ENCODE measurements at places on chromosomes 7 and 10. TPM values are rescaled to one million over a fixed set of nuclear protein-coding genes. Genes with fewer than 3 reads are reported as not detected.

The CLDN3 gene
- 0.05 TPM for polyA plus RNA-seq

The CDK1 gene
- 20.8 TPM for polyA plus RNA-seq

The SLC26A3 gene
- not detected for polyA plus RNA-seq

The ZFAND4 gene
- polyA plus RNA-seq, result 2.1 TPM

The STEAP1 gene
- polyA plus RNA-seq, result 23.4 TPM

The PIK3CG gene
- polyA plus RNA-seq, result not detected

The KNDC1 gene
- polyA plus RNA-seq, result 1.4 TPM

The CABCOCO1 gene
- polyA plus RNA-seq, result 0.94 TPM

The HOXA9 gene
- polyA plus RNA-seq, result not detected

The CALHM3 gene
- polyA plus RNA-seq, result not detected

The ASB15 gene
- polyA plus RNA-seq, result not detected

The FXYD4 gene
- polyA plus RNA-seq, result not detected

The SUGCT gene
- 53.7 TPM for polyA plus RNA-seq

The GALNT17 gene
- not detected for polyA plus RNA-seq

The RAB19 gene
- not detected for polyA plus RNA-seq

The HTR5A gene
- not detected for polyA plus RNA-seq

The MYL10 gene
- polyA plus RNA-seq, result not detected

The EIF5AL1 gene
- polyA plus RNA-seq, result 0.26 TPM

The ADAP1 gene
- 5.4 TPM for polyA plus RNA-seq

The AKR1C8 gene
- polyA plus RNA-seq, result not detected

The SEC61G gene
- 229 TPM for polyA plus RNA-seq

The CDHR3 gene
- polyA plus RNA-seq, result 7.5 TPM

The ENTPD1 gene
- 0.02 TPM for polyA plus RNA-seq

The OR2A7 gene
- polyA plus RNA-seq, result not detected

The SLC13A1 gene
- polyA plus RNA-seq, result not detected

The CBX3 gene
- 97.0 TPM for polyA plus RNA-seq

The TUBB8 gene
- 0.13 TPM for polyA plus RNA-seq

The DYNC1I1 gene
- 0.05 TPM for polyA plus RNA-seq

The TCERG1L gene
- polyA plus RNA-seq, result not detected

The GRM3 gene
- not detected for polyA plus RNA-seq

The NKX6-2 gene
- polyA plus RNA-seq, result not detected

The NCF1 gene
- polyA plus RNA-seq, result 0.05 TPM

The SUMF2 gene
- 130 TPM for polyA plus RNA-seq

The CRHR2 gene
- polyA plus RNA-seq, result not detected

The CTNNA3 gene
- polyA plus RNA-seq, result not detected

The GNAI1 gene
- 69.1 TPM for polyA plus RNA-seq

The LEP gene
- not detected for polyA plus RNA-seq

The C10orf67 gene
- 1.1 TPM for polyA plus RNA-seq

The PNLIPRP1 gene
- polyA plus RNA-seq, result not detected

The KCTD7 gene
- polyA plus RNA-seq, result 19.5 TPM

The PON3 gene
- not detected for polyA plus RNA-seq

The MRPS17 gene
- 17.4 TPM for polyA plus RNA-seq

The NME8 gene
- polyA plus RNA-seq, result not detected

The UBTD1 gene
- 38.8 TPM for polyA plus RNA-seq

The NEUROD6 gene
- not detected for polyA plus RNA-seq

The SLC39A12 gene
- polyA plus RNA-seq, result not detected

The ADAMTS14 gene
- polyA plus RNA-seq, result 1.2 TPM

The IKZF1 gene
- polyA plus RNA-seq, result not detected

The TRIL gene
- polyA plus RNA-seq, result 0.18 TPM

The RTKN2 gene
- 1.5 TPM for polyA plus RNA-seq

The PRTFDC1 gene
- polyA plus RNA-seq, result 6.6 TPM

The ZNF467 gene
- polyA plus RNA-seq, result 4.1 TPM

The SUN3 gene
- 0.12 TPM for polyA plus RNA-seq

The ADARB2 gene
- polyA plus RNA-seq, result not detected

The PRPS1L1 gene
- not detected for polyA plus RNA-seq

The ARPC1A gene
- polyA plus RNA-seq, result 306 TPM

The AKR1C2 gene
- polyA plus RNA-seq, result not detected

The TECTB gene
- polyA plus RNA-seq, result not detected

The HABP2 gene
- polyA plus RNA-seq, result not detected

The FFAR4 gene
- not detected for polyA plus RNA-seq

Measured in SK-N-SH (cell line).